Posterior vena cava (tissue), 2 donors: ENCODE measurements at places on chromosomes 6 and 20. TPM values are rescaled to one million over a fixed set of nuclear protein-coding genes. Genes with fewer than 3 reads are reported as not detected.

VNN1 gene
- 3.0 TPM for total RNA-seq

NT5E gene
- total RNA-seq, result 43.8 TPM

WDR27 gene
- 17.1 TPM for total RNA-seq

GRIK2 gene
- total RNA-seq, result 1.5 TPM

DNMT3B gene
- total RNA-seq, result 0.56 TPM

SLC22A2 gene
- 0.37 TPM for total RNA-seq

CDKAL1 gene
- total RNA-seq, result 13.1 TPM

SSTR4 gene
- not detected for total RNA-seq

PREX1 gene
- total RNA-seq, result 22.0 TPM

TRIM40 gene
- total RNA-seq, result not detected

RIPOR3 gene
- 11.2 TPM for total RNA-seq

EPHA7 gene
- total RNA-seq, result 0.24 TPM

ADTRP gene
- total RNA-seq, result 0.48 TPM

GNAS-AS1 gene
- not detected for total RNA-seq

LYRM2 gene
- total RNA-seq, result 34.3 TPM

TGM3 gene
- not detected for total RNA-seq

TXLNB gene
- total RNA-seq, result 1.1 TPM

NHSL1 gene
- 15.5 TPM for total RNA-seq

MYB gene
- 0.29 TPM for total RNA-seq

TNNC2 gene
- 0.60 TPM for total RNA-seq

CLDN20 gene
- not detected for total RNA-seq

CALHM4 gene
- total RNA-seq, result not detected

ANKRD66 gene
- total RNA-seq, result not detected

PRND gene
- total RNA-seq, result not detected

AAR2 gene
- total RNA-seq, result 21.4 TPM

CPNE5 gene
- 5.4 TPM for total RNA-seq

FAM83C gene
- not detected for total RNA-seq

SLC52A3 gene
- total RNA-seq, result 3.6 TPM

BAG2 gene
- 32.6 TPM for total RNA-seq
